RPMI8226 (cell line): ENCODE measurements at places on chromosomes 4 and X.

- no peak for DNase-seq
These were observed 203.5 kb upstream of the TET2 start for GRCh38 chr4:104942990-104943743.

GRCh38 chrX:50456712-50457484 is 13.7 kb downstream of the DGKK start:
- DNase-seq = no peak

- no peak for DNase-seq
These were observed 1.5 kb downstream of the FRYL start for GRCh38 chr4:48778431-48779094.

DNA sequence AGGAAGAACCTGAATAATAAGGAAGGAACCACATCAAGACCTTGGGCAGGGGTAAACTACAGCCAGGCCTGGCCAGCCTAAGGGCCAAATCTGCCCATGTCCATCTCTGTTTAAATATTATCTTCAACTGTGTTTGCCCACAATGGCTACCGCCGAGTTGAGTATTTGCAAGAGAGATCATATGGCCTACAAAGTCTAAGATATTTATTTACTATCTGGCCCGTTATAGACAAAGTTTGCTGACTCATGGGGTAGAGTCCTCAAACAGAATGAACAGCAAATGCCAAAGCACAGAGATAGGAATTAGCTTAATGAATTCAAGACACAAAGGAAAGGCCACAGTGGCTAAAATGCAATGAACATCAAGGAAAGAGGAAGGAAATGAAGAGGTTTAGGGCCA is 44.8 kb downstream of the RPS6KA3 start:
- DNase-seq = no peak

DNA sequence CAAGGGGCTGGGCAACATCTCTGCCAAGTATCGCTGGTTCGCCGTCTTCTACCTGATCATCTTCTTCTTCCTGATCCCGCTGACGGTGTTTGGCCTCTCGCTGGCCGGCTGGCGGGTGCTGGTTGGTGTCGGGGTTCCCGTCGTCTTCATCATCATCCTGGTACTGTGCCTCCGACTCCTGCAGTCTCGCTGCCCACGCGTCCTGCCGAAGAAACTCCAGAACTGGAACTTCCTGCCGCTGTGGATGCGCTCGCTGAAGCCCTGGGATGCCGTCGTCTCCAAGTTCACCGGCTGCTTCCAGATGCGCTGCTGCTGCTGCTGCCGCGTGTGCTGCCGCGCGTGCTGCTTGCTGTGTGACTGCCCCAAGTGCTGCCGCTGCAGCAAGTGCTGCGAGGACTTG is 20.6 kb downstream of the SLC34A2 start:
- DNase-seq = no peak

DNA sequence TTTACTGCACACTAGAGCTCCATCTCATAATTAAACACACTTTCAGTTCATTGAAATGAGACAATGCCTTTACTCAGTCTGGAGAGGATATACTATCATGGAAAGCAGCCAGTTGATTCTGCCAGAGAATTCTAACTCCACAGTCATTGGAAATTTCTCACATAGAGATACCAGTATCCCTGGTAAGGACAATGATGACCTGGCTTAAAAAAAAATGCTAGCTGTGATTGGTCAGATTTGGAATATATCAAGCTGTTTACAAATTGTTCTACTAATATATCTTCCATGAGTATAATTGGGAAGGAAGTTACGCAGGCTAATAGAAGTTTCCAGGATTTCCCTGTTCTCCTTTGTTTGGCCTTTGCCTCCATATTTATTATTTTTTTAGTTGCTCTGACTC is 34.5 kb upstream of the TLL1 start:
- no peak for DNase-seq

- no peak for DNase-seq
These were observed 3.0 kb downstream of the BMP15 start for GRCh38 chrX:50913520-50913919.

DNA sequence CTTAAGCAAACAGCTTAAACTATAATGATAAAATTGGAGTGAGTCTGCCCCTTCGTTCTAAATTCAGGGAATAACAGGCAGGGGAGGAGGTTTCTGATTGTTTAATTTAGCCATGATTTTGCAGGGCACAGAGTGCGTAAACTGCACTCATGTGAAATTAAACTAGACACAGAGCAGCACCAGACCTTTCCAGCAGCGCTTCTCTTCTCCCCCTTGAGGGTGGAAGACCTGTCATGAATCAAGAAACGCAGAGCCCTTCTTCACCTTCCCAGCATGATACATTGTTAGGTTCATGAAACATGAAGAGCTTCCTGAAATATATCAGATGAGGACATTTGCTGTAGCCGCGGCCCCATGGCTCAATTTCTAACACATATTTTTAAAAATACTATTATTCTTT is 63.1 kb downstream of the FAM114A1 start:
- no peak for DNase-seq

- DNase-seq = no peak
These were observed 688 bp upstream of the EVC start for GRCh38 chr4:5710065-5710960.

- DNase-seq = no peak
These were observed 8.3 kb upstream of the GJB1 start for GRCh38 chrX:71214604-71215337.

GRCh38 chr4:8675906-8676305 is 83.3 kb downstream of the CPZ start:
- no peak for DNase-seq

- DNase-seq = no peak
These were observed 493.3 kb downstream of the FAT4 start for GRCh38 chr4:125808022-125808421.

GRCh38 chr4:112908511-112908910 is 140.9 kb upstream of the ANK2 start:
- DNase-seq = no peak

- no peak for DNase-seq
These were observed 21.4 kb upstream of the PJA1 start for GRCh38 chrX:69186651-69187050.

GRCh38 chrX:117376460-117376859 is 740.1 kb downstream of the KLHL13 start:
- no peak for DNase-seq

DNA sequence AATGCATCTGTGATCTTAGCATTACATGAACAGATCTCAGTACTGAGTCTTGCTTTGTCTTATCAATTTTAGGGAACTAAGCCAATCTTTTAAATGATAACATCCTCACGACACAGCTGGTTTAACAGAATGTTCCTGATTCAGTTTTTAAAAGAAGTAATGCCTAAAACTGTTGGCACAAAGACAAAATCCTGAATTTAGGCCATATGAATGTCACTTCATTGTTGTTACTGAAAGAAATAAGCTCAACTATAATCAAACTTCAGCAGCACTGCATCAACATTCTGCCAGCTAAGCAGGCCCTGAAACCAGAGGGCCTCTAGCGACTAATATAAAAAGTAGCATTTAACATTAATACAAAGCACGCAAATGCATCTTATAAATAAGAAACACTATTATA is 130.6 kb downstream of the FRYL start:
- no peak for DNase-seq

GRCh38 chr4:85448906-85449890 is 25.8 kb upstream of the ARHGAP24 start:
- DNase-seq = peak; percentile 35

- no peak for DNase-seq
These were observed 76.3 kb downstream of the C4orf51 start for GRCh38 chr4:145756244-145756643.

GRCh38 chr4:185359767-185360446 is 35.8 kb downstream of the LRP2BP start:
- no peak for DNase-seq

- no peak for DNase-seq
These were observed 485 bp downstream of the AADAT start for GRCh38 chr4:170089274-170089667.

DNA sequence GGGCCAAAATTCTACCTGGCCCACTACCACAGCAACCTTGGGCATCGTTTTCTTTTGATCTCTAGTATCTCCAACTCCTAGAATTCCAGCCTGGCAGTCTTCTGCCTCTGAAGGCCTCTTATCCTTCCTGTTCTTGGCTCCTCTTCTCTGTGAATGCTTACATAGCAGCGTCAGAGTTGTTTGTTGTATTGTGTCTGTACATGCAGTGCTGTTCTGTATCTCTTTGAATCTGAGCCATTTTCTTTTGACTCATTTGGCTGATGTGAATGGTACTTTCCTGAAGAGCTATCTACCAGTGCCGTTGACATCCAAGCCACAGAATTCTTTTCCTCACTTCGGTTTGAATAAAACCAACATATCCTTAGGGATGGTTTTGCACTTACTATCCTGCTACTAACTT is 79.2 kb downstream of the TMEM164 start:
- DNase-seq = no peak

DNA sequence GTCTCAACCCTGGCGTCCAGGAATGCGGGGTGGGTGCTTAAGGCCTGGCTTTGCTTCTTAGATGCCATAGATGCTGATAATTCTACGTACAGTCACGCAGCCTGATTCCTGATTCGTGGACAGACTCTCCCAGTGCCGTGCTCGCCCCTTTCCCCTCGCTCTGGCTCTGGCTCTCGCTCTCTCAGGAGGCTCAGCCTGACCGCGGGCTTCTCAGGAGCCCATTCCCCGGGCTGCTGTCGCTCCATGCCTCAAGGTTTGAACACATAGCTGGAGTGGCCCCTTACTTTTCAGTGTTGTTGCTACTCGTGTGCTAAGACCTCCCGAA is 59.2 kb upstream of the ZC4H2 start:
- DNase-seq = no peak

DNA sequence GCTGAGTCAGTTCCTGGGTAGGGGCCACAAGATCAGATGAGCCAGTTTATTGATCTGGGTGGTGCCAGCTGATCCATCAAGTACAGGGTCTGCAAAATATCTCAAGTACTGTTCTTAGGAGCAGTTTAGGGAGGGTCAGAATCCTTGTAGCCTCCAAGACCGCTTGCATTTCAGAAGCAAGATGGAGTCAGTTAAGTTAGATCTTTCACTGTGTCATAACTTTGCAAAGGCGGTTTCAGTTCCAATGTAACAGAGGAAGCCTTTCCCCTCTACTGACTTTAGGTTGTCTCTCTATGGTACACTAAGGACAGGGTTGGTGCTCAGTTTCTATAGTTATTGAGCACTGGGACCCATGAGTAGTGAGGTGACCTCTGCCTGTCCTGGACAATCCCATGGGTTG is 127.3 kb upstream of the WDR1 start:
- no peak for DNase-seq

DNA sequence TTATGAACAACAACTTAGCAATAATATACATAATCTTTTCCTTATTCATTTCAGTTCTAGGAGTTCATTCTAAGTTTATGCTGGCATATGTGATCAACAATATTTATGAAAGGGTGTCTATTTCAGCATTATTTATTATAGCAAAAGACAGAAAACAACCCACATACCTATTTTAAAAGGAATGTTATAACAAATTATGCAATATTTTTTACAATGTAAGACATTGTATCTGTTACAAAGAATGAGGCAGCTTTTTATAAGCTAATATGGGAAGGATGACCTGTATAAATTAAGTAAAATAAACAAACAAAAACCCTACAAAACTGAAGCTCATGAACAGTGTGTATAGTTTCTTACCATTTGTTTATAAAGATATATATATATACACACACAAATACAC is 42.7 kb downstream of the AGTR2 start:
- DNase-seq = no peak

DNA sequence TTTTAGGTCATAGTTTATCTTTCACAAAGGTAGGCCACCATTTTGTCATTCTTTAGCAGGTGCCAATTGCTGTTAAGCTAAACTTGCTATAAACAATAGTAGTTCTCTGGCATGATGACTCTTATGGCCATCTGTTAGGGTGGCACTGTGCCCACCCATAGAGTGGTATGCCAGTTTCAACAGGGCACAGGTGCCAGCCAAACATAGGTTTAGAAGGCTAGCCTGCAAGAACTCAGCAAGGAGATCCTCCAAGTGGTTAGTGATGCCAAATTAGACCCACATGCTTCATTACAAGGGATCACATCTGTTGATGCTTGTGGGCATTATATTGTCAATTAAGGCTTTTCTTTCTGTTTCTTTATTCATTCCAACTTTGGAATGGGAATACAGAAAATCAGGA is 204.5 kb downstream of the FMR1NB start:
- DNase-seq = no peak

DNA sequence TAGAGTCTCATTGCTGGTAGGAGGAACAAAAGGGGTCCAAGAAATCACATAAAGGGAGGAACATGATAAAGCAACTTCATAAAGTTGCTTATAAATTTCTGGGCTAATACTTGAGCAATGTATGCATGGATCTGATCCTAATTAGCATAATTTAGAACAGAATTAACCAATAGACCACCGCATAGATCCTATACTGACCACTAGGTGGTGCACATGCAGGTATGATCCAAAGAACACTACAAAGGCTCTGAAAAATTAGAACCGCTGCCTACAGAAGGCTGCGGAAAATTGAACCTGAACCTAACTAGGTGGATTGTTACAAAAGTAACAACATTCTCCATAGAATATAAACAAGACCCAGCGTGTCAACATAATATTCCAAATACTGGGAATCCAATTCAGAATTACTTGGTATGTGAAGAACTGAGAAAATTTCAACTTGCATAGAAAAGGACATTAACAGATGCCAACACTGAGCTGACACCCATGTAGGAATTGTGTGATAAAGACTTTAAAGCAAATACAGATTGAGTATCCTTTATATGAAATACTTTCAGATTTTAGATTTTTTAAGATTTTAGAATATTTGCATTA is 23.3 kb downstream of the BRCC3 start:
- peak; percentile 43 for DNase-seq

GRCh38 chrX:104165894-104166734 is at the start of gene FAM199X:
FAM199X (plus strand) TSS chrX:104166453; CDS start chrX:104166786, 333 bp downstream.
- peak; percentile 90 for DNase-seq

GRCh38 chr4:146191766-146192458 is 16.4 kb downstream of the LSM6 start:
- DNase-seq = no peak

GRCh38 chr4:128604840-128605239 is 204.7 kb upstream of the JADE1 start:
- DNase-seq = no peak

DNA sequence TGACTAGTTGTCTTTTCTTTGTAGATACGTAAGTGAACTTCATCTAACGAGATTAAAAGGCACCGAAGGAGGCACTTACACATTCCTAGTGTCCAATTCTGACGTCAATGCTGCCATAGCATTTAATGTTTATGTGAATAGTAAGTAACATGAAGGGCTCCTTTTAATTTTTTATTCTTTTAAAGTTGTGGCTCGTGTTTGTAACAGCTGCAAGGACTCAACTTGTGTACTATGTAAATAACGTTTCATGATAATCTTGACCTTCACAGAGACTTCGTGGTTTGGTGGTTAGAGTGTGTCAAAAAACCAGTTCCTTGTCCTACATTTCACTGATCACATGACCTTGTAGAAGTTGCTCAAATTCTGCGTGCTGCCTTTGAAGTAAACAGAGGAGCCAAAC is 51.6 kb downstream of the KIT start:
- no peak for DNase-seq

GRCh38 chrX:107894038-107894437 is 68.4 kb downstream of the MID2 start:
- DNase-seq = peak; percentile 54

DNA sequence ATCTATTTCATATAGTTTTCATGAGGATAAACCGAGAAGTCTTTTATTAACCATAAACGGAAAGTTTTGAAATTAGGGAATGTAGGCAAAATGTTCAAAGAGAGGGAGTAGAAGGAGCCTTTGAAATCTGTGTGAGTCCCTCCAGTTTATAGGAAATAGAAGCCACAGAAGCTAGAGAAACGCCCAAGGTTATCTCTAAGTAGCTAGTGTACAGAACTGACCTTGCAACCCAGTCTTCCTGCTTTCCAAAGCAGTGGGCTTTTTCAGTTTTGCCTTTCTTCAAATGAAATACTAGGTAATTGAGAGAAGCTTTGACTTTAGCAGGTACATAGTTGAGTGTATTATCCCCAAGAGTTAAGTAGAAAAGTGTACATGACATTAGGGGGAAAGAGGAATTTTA is 39.4 kb downstream of the STIM2 start:
- DNase-seq = no peak
